ENCODE measurements at places on chromosomes 5 and 9.
A peak's percentile ranks its signal among the peaks of the same experiment; 100 is the strongest.

- DNase-seq: no peak
Observed at GRCh38 chr9:114483499-114483898, 21.8 kb downstream of the WHRN start.

DNA sequence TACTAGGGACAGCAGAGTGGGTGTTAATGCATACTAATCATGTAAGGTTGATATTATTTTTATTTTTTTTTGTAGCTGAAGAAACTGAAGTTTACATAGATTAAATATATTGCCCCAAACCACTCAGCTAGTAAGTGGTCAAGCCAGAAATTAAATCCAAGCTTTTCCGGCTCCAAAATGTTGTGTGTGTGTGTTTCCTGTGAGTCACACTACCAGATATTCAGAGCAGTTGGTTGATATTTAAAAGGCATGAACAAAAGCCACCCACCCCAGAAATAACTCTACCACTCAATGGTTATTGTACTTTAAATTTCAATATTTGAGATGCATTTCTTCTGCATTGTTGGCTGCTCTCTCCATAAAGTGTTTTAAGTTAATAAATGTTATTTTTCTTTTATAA, 29.5 kb downstream of the KCNN2 start:
- DNase-seq: peak; percentile 77

GRCh38 chr9:35136866-35137265, 21.2 kb upstream of the ATOSB start:
- DNase-seq: no peak

DNA sequence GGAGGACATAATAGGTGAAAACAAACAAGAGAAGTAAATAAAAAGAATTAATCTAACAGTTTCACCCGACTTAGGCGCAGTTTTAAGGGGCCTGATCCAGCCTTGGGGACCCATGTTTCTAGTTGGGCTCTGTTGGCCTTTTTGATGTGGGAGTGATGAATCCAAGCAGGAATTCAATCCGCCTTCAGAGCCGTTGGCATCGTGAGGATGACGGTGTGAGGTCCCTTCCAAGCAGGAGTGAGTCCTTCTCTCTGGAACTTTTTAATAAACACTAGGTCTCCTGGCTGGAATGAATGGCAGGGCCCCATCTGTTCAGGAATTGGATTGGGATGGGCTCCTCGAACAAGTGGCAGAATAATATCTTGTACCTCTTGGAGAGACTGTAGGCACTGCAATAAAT, 22.3 kb upstream of the RHOBTB3 start:
- no peak for DNase-seq

DNA sequence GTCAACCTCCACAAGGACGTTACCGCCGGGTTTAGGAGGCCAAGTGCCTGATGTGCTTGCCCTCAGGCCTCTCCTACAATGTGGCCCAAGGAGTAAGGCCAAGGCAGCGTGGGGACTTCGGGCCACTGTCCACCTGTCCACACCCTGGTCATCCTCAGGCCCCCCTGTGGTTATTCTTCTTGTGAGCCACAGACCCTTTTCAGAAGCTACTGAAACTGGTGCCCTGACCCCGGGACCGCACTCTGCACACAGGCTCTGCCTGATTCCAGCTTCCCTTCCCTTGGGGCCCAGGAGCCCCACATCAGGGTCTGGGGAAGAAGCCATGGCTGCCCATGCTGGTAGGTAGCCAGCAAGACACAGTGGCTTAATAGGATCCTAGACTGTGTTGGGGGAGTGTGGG, 128.8 kb downstream of the OLFM1 start:
- DNase-seq: no peak

All from EH (cell line).